ENCODE measurements at places on chromosomes 2 and 18. TPM values are rescaled to one million over a fixed set of nuclear protein-coding genes. Genes with fewer than 3 reads are reported as not detected.

MPP4 gene
- total RNA-seq = 0.10 TPM

PTPN18 gene
- total RNA-seq = 30.8 TPM

QPCT gene
- total RNA-seq = 19.4 TPM

NOSTRIN gene
- 3.3 TPM for total RNA-seq

SLC5A7 gene
- total RNA-seq = not detected

MOCOS gene
- total RNA-seq = 2.7 TPM

IL36B gene
- total RNA-seq = 0.37 TPM

L3MBTL4 gene
- total RNA-seq = not detected

REG3A gene
- total RNA-seq = not detected

POU3F3 gene
- total RNA-seq = 0.06 TPM

SERPINB7 gene
- 2.3 TPM for total RNA-seq

SLC11A1 gene
- 0.20 TPM for total RNA-seq

LRATD1 gene
- 0.07 TPM for total RNA-seq

B3GNT7 gene
- 2.8 TPM for total RNA-seq

FBXO48 gene
- total RNA-seq = 0.45 TPM

PTPRM gene
- 26.0 TPM for total RNA-seq

B4GALT6 gene
- total RNA-seq = 4.8 TPM

CDH2 gene
- 38.1 TPM for total RNA-seq

ST8SIA5 gene
- not detected for total RNA-seq

LAMA1 gene
- 0.02 TPM for total RNA-seq

ST8SIA3 gene
- total RNA-seq = not detected

VWA3B gene
- total RNA-seq = 0.33 TPM

AMER3 gene
- not detected for total RNA-seq

SCN1A gene
- not detected for total RNA-seq

SIX3 gene
- 1.6 TPM for total RNA-seq

GCKR gene
- 0.41 TPM for total RNA-seq

MAB21L4 gene
- total RNA-seq = 0.16 TPM

CIDEA gene
- not detected for total RNA-seq

NT5C1B gene
- total RNA-seq = not detected

WBP1 gene
- 83.5 TPM for total RNA-seq

MATN3 gene
- total RNA-seq = 9.8 TPM

KCNF1 gene
- 43.9 TPM for total RNA-seq

SERPINB3 gene
- total RNA-seq = not detected

PTPRN gene
- total RNA-seq = 1.1 TPM

MBP gene
- total RNA-seq = 18.0 TPM

GPN1 gene
- 60.1 TPM for total RNA-seq

DIPK1C gene
- not detected for total RNA-seq

SELENOI gene
- total RNA-seq = 10.6 TPM

TMEM37 gene
- 1.5 TPM for total RNA-seq

AGXT gene
- not detected for total RNA-seq

LIMS4 gene
- 0.62 TPM for total RNA-seq

UGT1A3 gene
- total RNA-seq = 0.19 TPM

REG1B gene
- not detected for total RNA-seq

PKP4 gene
- 22.2 TPM for total RNA-seq

GBX2 gene
- total RNA-seq = 2.2 TPM

FARP2 gene
- 30.1 TPM for total RNA-seq

CCDC102B gene
- 0.92 TPM for total RNA-seq

IL36A gene
- not detected for total RNA-seq

FN1 gene
- total RNA-seq = 264 TPM

ATRAID gene
- total RNA-seq = 209 TPM
